ENCODE measurements at places on chromosomes 3 and 15.

GRCh38 chr3:169278092-169278491 lies 385.4 kb downstream of the MECOM start:
- DNase-seq: no peak

DNA sequence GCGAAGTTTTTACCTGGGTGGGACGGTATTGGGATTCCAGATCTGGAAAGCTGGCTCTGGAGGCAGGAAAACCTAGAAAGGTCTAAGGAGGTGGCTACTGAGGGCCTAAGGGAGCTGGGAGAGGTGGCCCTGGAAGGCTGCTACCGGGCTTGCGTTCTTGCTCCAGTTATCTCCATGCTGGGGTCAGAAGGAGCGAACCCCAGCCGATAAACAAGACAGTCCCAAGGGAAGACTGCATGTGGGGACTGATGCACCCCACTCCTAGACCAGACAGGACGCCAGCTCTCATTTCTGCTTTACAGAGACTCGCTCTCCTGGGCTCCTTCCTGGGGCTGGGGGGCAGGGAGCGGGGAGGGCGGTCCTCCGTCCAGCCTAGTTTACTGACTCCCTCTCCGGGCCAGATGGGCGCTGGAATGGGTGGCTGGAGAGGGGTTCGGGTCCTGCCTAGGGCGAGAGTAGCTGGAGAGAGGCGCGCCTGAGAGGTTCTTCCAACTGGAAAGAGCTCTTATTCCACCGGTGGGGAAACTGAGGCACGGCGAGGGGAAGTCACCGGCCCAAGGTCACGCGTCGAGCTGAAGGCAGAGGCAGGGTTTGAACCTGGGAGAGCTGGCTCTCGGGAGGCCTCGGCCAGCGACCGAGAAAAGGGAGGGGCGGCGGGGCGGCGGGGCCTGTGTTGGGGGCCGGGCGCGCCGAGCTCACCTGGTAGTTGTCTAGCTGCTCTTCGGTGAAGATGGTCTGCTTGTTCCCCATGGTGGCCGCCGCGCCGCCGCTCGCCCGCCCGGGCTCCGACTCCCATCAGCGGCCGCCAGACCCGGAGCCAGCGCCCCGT lies 565 bp downstream of the CIB2 start:
- DNase-seq: no peak

- DNase-seq: no peak
Observed at GRCh38 chr15:42549741-42550392, 1.2 kb downstream of the HAUS2 start.

GRCh38 chr15:40929660-40930429 lies 705 bp downstream of the DLL4 start:
- DNase-seq: no peak

DNA sequence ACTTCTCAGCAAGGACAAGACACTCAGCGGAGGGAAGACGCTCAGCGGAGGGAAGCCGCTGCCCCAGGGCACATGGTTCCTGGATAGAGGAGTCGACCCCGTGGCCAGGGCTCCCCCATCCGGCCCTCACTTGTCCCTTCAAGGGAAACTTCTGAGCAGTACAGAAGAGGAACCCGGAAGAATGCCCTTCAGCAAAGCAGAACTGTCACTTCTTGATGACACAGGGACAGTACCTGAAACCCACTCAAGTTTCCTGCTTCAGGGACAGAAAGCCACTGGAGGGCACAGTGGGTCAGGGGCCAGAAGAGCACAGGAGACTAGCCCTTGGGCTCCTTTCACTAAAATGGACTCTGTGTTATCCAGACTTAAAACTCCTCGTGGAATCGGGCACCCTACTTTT lies 97.8 kb upstream of the RPL32 start:
- DNase-seq: no peak

DNA sequence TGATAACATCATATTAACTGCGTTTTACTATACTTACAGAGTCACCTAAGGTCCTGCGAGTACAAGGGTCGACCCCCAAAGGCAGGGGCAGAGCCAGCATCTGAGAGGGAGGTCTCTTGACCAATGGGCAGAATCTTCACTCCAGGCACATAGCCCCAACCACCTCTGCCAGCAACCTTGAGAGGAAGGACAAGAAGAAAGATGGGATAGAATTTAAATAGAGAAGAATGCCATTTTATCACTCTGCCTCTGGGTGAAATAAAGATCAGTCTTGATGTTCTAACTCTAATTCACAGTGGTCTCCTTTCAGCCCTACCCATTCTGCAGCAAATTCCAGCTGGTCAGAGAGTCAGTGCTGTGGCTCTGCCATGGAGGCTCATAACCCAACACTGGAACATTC lies 26.5 kb downstream of the KNG1 start:
- DNase-seq: no peak

DNA sequence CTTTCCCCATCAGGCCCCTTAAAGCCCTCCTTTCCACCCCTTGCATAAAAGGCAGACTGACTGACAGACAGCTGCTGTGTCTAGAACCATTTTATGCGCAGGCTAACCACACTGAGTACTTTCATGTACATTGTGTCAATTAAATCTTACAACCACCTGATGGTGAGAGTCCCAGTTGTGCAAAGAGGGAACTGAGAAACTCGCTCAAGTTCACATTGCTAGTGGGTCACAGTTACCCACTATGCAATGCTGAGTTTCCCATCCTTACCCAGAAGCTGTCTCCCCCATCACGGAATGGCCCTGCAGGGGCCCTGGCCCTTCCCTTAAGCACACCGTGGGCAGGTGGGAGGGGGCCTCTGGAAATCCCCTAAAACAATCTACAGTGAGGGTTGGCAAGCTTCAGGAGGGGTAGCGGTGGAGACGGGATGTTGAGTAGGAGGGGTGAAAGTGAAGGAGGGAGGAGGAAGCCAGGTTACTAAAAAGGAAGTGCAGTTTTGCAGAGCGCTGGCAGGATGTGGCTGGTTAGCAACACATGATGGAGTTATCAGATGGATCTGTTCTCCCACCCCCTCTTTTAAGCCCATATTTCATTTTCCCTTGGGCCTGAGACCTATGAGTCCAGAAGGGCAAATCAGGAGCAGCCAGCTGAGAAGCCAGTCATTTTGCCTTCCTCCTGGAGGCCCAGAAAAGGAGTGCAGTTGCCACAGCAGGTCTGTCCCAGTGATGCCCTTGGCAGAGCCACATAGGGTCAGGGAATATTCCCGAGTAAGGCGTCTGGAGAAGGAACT lies 30.0 kb downstream of the STARD5 start:
- no peak for DNase-seq

- no peak for DNase-seq
Observed at GRCh38 chr3:113600418-113601182, 68.2 kb downstream of the SIDT1 start.

DNA sequence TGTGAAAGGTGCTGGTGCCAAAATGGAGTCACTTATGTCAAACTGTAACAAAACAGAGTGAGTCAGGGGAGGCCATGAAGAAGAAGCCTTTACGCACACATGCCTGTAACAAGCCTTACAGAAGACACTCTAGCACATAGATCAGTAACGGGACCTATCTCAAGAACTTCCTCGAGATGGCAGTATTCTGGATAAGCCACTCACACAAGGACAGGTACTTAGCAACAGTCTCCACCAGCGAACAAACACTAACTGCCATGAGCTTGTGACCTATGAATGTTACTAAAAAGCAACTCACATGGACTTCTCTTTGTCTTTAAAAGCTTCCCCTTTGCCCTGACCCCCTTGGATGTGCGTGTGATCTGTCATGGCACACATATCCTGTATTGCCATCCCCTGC lies 235.1 kb downstream of the CD47 start:
- no peak for DNase-seq

GRCh38 chr15:40096094-40096891 lies 12.4 kb downstream of the BMF start:
- DNase-seq: no peak

GRCh38 chr3:192841428-192841827 lies 76.2 kb downstream of the MB21D2 start:
- DNase-seq: no peak

DNA sequence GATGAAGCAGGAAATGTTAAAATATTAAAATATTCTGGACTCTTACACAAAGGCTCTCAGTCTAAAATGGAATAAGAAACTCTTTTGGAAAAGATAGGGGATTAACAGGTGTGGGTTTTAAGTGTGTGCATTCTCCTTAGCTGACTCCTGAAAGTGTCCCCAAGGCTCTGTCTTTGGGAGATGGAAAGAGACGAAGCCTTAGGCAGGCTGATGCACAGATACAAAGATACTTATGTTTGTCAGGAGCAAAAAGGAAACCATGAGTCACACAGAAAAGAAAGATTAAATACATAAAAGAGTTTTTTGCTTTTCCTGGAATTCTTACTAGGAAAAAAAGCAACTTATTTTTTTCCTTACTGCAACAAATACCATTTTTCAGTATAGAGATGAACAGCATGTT lies 23.8 kb upstream of the ABI3BP start:
- DNase-seq: no peak

- DNase-seq: no peak
Observed at GRCh38 chr3:197942956-197943556, 6.9 kb upstream of the RPL35A start.

GRCh38 chr3:108153451-108153981 lies 62.7 kb upstream of the CD47 start:
- DNase-seq: no peak

GRCh38 chr3:106007512-106007911 lies 138.7 kb upstream of the CBLB start:
- DNase-seq: no peak

DNA sequence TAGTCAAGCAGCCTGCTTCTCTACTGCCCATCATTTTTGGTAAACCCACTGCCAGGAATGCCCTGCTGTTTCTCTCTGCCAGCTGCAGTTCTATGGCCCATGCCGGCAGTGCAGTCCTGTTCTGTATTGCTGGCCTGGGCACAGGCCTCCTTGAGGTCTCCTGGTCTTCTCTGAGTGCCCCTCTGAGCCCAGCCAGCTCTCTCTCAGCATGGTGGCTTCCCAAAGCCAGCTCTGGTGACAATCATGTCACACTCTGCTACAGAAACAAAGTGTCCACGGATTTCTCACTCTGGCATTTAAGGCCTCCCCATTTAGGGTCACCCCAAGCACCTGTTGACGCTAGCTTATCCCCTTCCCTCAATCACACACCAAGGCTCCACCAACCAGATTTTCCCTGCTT lies 24.5 kb downstream of the SRPRB start:
- DNase-seq: no peak

- DNase-seq: no peak
Observed at GRCh38 chr3:193729601-193730000, 136.6 kb downstream of the OPA1 start.

DNA sequence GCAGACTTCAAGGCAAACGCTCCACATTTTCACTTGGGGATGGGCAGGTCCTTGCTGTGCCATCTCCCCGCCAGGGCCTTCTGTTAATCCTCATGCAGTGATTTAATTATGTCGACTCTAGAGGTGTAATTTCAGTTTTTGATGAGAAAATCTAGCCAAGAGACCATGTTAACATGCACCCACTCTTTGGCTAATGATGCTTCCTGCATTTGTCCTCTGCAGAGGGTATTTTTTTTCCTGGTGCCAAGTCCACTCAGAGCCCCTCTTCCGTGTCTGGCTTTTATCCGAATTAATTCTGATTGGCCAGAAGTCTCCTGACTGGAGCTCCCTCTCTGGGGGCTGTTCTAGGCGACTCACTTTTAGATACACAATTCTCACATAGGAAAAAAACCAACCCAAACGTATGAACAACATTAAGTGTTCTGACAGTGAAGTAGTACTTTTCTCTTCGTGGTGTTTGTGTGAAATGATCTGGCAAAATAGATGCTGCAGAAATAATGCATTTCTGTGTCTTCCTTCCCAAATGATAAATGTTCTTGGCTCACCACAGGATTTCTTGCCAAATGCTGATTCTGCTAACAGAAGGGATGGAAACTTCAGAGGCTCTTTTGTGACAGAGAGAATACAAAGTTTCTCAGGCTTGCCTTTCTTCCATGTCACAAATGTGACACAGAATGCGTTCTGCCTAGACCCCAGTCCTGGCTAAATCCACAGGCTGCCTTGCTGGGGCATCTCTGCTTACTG lies 190.0 kb downstream of the CACNA2D3 start:
- no peak for DNase-seq

DNA sequence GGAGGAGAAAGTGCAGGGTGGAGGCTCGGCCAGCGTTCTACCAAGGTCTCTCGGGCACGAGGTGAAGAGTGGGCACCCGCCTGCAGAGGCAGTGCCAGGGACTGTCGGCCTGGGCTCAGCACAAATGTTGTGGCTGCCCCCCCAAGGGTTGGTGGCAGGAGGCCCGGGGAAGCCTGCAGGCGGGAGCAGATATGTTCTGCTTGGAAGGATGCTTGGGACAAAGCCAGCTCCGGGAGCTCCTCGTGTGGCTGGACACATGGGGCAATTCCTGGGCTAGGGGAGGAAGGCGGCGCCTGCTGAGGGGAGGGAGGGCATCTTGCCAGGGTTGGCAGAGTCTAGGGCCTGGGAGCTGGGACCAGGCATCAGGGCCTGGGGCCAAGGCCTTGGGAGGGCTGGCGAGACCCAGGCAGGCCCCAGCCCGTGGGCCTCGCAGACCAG lies 30.4 kb upstream of the FBLN2 start:
- DNase-seq: peak; percentile 43

- DNase-seq: no peak
Observed at GRCh38 chr3:53384465-53385423, 37.4 kb upstream of the DCP1A start.

- DNase-seq: no peak
Observed at GRCh38 chr3:53150247-53151085, 10.5 kb upstream of the PRKCD start.

GRCh38 chr3:186185194-186185787 lies 76.4 kb upstream of the ETV5 start:
- no peak for DNase-seq

DNA sequence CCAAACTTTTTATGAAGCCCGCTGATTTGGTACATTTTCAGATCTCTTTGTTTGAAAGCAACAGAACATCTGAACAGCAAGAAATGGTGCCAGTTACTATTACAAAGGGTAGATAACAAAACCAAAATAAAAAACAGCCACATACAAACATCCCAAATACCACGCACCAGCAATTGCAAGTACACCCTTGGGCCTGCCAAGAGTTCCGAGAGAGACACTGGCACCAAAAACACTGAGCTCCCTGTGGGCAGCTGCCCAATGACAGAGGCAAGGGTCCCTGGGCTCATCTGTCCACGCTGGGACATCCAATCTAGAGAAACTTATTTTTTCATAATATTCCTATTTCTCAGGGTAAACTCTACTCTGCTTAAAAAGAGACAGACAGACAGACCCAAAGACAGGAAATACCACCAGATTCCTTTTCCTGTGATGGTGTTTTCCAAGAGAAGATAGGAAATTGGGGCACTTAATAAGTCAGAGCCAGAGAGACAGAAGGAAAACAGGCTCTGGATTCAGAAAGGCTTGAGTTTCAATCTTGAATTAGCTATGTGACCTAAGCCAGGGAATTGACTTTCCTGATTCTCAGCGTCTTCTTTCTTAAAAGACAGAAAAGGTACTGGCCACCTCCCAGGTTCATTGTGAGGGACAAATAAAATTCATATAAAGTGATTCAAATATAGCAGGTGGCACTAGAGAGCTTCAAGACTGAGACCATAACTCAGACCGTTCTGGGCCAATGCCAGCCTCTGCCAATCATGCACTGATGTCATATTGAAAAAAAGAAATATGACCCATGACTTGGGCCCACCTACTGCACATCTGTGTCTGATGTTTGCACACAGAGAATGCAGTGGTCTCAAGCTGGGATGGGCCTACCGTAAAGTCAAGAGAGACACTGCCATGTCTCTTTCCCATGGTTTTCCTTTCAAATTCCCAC lies 61.3 kb downstream of the FOXP1 start:
- DNase-seq: no peak

GRCh38 chr3:175187586-175187985 lies 328.5 kb downstream of the NAALADL2 start:
- no peak for DNase-seq

- DNase-seq: no peak
Observed at GRCh38 chr3:71585887-71586809, 2.6 kb upstream of the FOXP1 start.

Measured in occipital lobe (tissue), 3 donors.